ENCODE measurements at places on chromosomes 11 and 22.

DNA sequence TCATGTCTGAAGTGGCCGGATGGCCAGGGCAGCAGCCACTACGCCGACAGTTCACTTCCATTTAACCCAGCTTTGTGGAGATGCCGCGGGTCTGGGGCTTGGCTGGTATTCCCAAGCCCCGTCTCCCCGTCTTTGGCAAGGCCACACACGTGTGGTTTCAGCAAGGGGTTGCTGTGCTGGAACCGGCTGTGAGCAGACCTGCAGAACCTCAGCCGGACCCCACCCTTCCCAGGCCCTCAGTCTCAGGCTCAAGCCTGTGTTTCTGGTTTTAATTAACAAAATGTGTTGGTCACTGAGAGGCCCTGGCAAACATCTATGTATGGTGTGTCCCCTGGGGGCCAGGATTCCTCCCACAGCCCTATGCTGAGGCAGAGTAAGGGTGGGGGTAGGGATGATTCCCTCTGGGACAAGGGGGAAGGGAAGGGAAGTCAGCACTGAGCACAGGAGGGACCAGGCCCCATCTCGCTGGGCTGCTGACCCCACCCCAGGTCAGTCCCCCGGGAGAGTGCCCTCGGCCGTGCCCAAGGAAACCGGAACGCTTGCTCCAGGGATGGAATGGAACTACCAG, 9.3 kb downstream of the OSBPL5 start:
- DNase-seq: no peak

- no peak for DNase-seq
These were observed 108.9 kb downstream of the KIRREL3 start for GRCh38 chr11:126891556-126892217.

- no peak for DNase-seq
These were observed 38.6 kb upstream of the NCAM1 start for GRCh38 chr11:112922606-112923005.

DNA sequence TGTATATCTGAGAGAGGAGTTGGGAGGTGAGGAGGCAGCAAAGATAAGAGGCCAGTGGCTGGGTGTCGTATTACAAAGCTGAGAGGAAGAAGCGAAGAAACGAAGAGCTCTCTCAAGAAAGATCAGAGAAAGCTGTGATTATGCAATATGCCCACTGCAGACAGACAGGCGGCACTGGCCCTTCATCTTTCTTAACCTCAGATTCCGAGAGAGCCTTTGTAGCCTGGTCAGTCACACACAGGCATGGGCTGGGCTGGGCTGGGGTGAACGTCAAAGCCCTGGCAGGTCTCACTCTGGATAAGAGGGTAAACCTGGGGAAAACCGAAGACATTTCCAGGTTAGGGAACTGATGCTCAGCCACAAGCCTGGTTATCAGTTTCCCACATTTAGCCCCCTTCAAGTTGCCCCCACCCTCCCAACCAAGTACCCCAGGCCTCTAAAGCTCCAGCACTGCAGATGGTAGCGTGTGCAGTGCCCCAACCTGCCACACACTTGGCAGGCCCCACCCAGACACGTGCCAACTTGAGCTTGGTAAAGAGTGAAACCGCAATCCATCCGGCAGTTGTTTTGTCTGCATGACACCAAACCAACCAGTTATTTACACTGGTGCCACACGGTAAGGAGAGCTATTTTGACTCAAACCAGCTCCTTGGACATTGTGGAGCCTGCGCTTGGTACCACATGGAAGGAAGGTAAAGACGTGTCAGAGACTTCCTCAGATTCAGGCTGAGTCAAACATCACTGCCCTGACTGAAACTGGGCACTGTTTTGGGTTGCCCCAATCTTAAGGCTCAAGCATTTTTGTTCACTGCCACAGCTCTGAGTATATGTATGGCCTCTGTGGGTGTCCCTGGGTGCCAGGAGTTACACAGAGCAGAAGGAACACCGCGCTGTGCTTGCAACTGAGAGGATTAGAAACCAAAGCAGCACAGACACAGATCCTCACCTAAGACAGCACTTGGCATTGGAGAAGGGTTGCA, 135.9 kb downstream of the FDX1 start:
- DNase-seq: peak; percentile 49

GRCh38 chr11:7414973-7415817, 70.1 kb upstream of the OLFML1 start:
- no peak for DNase-seq

GRCh38 chr11:1519028-1520010, 32.7 kb upstream of the MOB2 start:
- no peak for DNase-seq

DNA sequence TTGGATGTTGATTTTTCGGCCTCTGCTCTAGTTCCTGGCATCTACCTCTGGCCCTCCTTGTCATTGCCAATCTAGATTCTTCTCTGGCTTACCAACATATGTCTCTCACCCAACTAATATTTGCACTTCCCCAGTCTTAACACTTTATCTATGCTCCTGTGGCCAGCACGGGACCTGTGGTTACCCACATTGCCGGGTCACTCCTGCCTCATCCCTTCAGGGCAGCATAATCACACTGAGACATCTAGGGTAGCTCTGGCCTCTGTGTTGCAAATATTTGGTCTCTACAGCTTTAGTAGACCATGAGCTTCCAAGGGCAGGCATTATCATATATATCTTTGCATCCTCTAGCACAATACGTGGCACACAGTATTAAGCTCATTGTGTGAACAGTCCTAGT, 182.0 kb upstream of the ARHGAP20 start:
- DNase-seq: no peak

GRCh38 chr11:78181185-78181584, 7.2 kb downstream of the KCTD21 start:
- DNase-seq: peak; percentile 68

DNA sequence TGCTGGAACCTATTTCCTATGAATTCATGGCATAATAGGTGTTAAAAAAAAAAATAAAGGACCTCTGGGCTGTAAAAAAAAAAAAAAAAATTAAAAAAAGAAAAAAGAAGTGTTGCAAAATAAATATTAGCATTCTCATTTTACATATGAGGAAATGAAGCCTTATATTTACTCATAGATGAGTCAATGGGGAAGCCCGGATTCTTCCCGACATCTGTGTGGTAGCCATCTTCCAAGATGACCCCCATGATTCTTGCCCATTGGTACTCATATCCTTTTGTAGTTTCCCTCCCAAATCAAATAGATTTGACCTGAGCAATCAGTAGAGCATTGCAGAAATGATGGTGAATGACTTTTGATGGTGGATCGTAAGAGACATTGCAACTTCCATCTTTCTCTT, 3.0 kb upstream of the SWAP70 start:
- no peak for DNase-seq

DNA sequence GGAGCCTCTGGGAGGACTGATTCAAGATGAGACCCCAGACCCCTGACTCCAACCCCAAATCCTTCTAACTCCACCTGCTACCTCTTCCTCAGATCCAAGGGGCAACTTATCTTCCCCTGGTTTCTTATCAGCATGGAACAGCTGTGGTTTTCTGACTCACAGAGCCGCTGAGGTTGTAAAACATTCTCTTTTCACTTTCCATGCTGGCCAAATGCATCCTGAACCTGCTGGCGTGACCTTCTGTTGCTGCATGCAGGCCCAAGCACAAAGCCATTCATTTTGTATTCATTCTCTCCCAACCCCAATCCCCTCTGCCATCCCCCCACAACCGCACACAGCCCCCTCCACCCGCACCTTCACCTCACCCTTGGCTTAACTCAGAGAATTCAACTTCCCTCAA, 70.3 kb downstream of the SEZ6L start:
- no peak for DNase-seq

DNA sequence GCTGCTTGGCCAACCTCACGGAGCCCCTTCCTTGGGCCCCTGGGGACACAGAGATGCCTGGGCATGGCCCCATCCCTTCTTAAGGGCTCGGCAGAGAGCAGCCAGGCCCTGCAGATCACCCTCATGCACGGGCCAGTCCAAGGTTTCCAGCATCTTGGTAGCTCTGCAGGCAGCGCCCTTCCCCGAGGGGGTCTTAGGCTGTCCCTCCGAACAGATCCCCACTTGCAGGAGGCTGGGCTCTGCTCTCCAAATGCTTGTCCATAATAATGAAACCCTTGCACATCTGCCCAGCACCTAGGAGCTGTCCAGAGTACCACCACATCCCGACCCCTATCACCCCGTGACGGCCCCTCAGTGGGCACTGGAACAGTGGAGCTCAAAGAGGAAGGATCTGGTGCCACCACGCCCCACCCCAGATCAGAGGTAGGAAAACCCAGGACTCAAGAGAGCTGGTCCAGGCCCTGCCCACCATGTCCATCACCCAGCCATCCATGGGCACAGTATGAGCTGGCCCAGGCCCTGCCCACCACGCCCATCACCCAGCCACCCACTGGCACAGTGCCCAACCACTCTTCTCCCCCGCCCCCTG, 92.5 kb upstream of the PRR5 start:
- DNase-seq: no peak

GRCh38 chr11:8086001-8086479, 5.0 kb downstream of the TUB start:
- DNase-seq: no peak

DNA sequence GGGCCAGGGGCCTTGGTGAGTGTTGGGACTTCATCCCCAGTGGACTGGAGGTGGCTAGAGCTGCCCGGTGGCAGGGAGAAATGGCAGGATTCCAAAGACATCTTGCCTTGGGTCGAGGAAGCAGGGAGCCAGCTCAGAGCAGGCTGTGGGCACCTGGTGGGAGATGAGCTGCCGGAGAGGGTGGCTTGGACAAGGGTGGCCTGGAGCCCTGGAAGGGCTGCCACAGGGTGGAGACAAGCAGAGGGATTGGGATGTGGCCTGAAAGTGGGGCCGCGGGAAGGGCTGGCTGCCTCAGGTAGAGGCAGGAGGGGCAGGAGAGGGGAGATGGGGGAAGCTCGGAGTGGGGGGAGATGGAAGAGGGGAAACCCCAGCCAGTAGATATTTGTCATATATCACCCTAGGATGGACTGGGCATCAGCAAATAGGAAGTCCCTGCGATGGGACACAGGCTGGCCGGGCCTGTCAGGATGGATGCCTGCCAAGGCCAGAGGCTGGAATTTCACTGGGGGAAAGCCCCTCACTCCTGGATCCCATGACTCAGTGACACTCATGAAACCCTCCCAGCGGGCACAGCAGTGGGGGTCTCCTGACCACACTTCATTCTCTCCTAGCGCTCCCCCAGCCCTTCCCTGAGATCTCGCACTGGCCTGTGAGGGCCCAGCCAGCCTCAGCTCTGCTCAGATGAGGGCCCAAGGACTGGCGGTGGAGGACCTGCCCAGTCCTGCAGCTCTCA, 72.0 kb upstream of the SHISAL1 start:
- DNase-seq: no peak

DNA sequence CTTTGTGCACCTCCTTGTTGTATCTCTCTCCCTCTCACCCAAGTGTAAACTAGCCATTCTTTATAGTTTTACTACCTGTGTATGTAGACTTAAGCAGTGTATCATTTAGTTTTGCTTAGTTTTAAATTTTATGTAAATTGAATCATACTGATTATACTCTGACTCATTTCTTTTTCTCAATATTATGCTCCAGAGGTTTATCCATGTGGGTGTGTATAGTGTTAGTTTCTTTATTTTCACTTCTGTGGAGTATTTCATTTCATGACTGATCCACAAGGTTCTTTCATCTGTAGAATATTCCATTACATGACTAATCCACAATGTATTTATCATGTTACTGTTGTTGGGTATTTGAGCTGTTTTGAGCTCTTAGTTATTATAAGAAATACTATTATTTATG, 62.0 kb downstream of the CCDC34 start:
- DNase-seq: no peak

GRCh38 chr11:104098555-104098954, 62.1 kb downstream of the DDI1 start:
- DNase-seq: no peak

- DNase-seq: peak; percentile 82
These were observed 61.0 kb upstream of the BIRC3 start for GRCh38 chr11:102256251-102256650.

- no peak for DNase-seq
These were observed 40.8 kb upstream of the IGSF9B start for GRCh38 chr11:133997554-133997953.

DNA sequence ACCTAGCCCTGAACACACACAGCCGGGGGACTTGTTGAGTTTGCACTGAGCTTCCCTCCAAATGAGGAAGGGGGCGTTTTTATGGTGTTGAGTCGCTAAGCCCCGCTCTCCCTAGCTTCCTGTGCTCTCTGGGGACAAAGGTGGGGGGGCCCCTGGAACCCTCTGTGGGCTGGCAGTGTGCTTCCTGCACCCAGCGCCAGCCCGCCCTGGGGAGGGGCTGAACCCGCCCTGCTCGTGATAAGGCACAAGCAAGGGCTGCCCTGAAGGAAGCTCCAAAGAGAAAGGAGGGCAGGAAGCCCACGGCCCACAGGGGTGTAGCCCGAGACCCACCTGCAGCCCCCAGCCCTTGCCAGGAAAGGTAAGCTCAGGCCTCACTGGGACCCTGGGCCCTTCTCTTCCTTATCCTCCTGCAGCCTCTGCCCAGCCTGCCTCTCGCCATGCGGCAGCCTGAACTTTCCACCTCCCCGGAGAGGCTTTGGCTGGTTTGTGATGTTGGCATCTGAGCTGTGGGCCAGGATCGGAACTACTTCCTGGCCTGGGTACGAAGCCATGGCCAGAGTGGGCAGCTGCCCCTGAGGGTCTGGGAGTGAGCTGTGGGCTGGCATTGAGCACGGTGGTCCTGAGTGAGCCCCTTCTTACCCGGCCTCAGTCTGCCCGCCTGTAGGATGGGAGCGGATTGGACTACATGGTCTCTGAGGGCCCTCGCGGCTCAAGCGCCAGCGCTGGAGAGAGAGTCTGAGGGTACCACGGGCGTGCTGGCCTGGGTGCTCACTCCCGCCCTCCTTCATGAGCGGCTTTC, at the start of gene FERMT3:
TSS of gene FERMT3 (plus strand) at position 265 of the 799 bp plus-strand sequence. CDS start 644 bp downstream, outside the sequence.
- DNase-seq: no peak

DNA sequence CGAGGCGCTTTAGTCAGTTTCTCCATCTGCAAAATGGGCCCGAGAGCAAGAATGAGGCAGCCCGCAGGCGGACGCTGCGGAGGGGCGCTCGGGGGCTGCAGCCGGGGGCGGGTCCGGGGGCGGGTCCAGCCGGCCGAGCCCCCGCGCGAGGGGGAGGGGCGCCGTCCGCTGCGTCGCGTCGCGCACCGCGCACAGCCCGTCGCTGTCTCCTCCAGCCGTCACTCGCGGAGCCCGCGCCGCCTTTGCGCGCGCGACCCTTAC, 282 bp downstream of the PC start:
- DNase-seq: no peak

DNA sequence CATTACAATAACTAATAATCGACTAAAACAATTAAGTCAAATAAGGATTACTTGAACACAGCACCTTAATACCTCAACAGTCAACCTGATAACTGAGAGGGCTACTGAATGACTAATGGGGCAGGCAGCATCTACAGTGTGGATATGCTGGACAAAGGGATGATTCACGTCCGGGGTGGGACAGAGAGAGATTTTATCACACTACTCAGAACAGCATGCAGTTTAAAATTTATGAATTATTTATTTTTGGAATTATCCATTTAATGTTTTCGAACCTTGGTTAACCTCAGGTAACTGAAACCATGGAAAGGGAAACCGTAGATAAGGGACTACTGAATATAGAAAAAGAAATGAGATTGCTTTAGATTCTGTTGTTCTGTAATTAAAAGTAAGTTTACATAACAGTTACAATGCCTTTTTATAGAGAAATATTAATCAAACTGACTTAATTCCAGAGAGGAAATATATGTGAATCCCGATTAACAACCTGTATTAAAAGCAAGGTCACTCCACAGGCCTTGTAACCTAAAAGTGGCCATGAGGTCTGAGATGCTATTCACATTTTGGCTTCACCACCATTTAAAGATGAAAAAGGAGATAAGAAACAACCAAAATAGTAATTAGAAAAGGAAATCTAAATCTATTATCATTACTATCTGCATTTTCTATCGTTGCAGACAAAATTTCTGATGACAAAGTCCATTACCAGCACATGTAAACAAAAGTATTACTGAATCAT, 119.0 kb upstream of the TP53AIP1 start:
- peak; percentile 35 for DNase-seq

Measured in mesenchymal stem cell (in vitro differentiated cells and primary cell).